ENCODE measurements at places on chromosomes 5 and 9.

DNA sequence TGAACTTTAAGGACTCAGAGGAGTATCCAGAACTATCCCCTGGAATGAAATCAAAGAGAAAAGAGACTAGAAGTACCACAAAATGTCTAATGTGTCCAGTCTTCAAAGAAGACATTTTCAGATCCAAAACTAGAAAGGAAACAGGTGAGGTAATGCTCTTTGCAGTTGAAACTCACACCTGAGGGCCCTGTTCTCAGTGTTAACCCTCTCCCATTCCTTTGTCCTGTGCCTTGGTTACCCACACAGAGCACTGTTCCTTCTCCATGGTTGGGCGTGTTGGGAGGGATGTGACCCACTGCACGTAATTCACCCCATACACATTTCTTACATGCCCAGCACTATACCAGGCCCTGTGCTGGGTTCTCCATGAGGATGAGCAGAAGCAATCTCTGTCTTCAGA is 21.3 kb downstream of the MSANTD3 start:
- no peak for DNase-seq

GRCh38 chr5:139058121-139058520 is 140.0 kb downstream of the SIL1 start:
- DNase-seq: no peak

- DNase-seq: no peak
Measured at GRCh38 chr9:14722391-14723035, at the start of gene CER1. CER1 (minus strand) TSS chr9:14722733; CDS start chr9:14722672, 61 bp downstream.

DNA sequence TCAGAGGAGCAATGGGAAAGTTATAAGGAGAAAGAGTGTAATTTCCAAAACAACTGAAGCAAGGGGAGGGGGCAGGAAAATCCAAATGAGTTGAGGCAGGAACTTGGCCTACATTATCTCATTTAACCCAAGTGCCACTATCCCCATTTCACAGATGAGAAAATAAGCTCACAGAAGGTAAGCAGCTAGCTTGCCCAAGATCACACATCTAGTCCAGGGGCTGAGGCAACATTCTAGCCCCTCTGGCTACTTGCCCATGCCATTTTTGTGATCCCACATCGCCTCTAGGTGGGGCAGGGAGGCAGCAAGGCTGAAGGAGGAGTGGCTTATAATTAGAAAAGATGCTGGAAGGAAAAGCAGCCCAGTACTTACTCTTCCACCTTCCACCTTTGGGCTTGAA is 2.6 kb upstream of the PSIP1 start:
- no peak for DNase-seq

GRCh38 chr5:94025788-94026473 is 284.5 kb upstream of the POU5F2 start:
- no peak for DNase-seq

- no peak for DNase-seq
Measured at GRCh38 chr5:16807547-16807864, 128.6 kb downstream of the MYO10 start.

GRCh38 chr5:56961746-56962145 is 9.8 kb upstream of the MIER3 start:
- DNase-seq: no peak

GRCh38 chr9:27350382-27350976 is 53.5 kb upstream of the EQTN start:
- DNase-seq: no peak

GRCh38 chr9:13146840-13147239 is 132.7 kb downstream of the MPDZ start:
- DNase-seq: no peak

GRCh38 chr5:56207537-56207936 is 25.6 kb downstream of the ANKRD55 start:
- DNase-seq: no peak

- no peak for DNase-seq
Measured at GRCh38 chr5:76331126-76331525, 72.0 kb upstream of the IQGAP2 start.

DNA sequence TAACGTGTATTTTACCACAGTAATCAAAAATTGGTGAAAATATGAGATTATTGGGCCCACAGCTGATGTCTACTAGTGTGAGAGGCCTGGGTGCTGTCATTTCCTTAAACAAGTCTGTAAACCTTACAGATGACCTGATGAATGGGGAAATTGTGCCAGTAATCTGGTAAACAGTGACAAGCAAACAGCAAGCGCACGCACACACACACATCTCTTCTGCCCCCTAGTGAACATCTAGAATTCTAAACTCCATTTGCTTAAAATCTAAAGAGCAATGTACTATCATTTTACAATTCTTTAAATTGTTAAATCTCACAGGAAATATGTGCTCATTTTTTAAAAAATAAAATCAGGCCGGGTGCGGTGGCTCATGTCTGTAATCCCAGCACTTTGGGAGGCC is 7.5 kb upstream of the RAPGEF1 start:
- no peak for DNase-seq

DNA sequence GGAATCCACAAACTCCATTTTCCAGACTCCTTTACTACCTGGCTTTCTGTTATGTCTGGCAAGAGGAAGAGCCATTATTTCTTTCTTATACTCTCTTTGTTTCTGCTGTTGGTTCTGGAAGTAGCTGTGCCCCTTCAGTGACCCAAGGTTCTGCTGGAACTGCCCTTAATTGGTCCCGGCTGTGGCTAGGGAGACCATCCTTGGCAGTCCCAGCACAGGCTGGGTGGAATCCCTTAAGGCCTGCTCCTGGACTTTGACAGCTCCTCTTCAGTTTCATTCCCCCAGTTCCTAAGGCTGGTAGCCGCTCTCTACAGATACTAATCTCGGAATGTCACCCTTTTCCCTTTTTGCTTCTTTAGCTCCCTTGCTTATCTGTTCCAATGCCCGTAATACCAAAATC is 81.9 kb upstream of the GLIS3 start:
- no peak for DNase-seq

GRCh38 chr5:72376381-72376780 is 56.2 kb downstream of the PTCD2 start:
- no peak for DNase-seq

DNA sequence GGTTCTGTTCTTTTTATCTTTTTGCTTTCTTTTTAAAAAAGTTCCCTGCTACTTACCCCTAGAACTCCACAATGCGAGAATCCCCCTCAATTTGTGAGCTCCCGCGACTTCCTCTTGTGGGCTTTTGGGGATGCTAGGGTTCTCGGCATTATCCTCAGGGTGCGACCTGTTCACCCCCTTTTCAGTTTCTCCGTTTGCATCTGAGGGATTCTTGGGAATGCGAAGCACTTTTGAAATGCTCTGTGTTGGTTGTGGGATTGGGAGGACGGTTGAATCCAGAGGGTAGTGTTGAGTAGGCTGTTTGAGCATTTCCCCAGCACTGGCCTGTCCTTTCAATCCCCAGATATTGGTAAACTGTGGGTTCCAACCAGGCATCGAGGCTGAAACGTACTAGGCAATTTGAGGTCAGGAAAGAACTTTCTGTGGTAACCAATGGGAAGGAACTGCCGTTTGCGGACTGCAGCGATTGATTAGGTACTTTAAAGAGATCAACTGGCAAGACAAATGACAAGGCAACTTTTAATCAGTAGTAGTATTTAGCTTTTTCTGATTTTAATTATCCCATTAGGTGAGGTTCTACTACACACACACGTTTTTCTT is 415 bp downstream of the XRCC4 start:
- no peak for DNase-seq

DNA sequence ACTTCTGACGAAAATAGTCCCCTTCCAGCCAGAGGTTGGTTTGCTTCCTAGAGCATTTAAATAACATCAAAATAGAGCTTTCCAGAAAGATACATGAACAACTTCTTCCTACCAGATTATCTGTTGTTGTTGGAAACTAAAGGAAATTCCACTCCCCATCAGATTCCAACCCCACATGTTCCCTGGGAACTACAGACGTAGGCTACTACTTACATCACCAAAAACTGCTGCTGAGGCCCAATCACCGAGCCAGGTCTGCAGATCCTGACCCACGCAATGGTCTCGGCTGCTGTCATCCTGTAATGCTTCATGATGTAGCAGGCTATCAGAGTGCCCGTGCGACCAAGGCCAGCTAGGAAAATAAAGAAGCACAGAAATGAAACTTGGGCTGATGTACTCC is 73.4 kb downstream of the HABP4 start:
- DNase-seq: no peak

DNA sequence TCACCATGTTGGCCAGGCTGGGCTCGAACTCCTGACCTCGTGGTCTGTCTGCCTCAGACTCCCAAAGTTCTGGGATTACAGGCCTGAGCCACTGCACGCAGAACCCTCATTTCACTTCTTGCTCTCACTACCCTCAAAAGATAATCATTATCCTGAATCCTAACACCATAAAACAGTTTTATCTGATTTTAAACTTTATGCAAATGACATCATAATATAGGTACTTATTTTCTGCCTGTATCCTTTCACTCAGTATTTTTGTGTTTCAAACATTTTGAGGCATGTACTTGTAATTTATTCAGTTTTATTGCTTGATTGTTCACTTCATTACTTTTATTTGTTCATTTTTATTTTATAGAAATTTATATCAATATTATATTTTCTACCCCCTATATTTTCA is 719.2 kb upstream of the ARRDC3 start:
- no peak for DNase-seq

DNA sequence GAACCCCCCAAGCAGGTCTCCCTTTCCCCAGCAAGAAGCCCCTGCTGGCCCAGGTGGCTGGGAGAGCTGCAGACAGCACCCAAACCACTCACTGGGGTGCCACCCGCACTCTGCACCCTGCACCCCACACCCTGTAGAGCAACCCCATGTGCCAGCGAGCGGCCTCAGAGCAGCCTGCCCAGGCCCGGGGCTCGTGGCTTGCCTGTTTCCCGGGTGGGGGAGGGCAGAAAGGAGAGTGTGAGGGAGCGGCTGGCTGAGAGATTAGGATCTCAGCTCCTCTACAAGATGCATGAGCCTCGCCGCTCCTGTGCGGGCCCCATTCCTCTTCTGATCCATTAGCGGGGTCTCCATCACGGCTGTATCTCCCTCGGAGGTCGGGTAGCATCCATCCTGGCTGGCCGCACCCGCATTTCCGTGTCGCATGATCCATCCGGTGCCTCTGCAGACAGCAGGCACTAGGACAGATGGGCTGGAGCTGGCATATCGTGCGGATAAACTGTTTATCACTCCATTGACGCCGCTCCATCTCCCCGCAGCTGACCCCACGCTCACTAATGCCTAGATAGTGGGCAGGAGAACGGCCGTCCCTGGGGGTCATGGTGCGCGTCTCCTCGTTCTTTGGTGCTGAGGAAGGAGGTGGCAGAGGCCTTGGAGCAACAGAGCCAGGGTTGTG is 54.4 kb downstream of the MRPL36 start:
- no peak for DNase-seq

DNA sequence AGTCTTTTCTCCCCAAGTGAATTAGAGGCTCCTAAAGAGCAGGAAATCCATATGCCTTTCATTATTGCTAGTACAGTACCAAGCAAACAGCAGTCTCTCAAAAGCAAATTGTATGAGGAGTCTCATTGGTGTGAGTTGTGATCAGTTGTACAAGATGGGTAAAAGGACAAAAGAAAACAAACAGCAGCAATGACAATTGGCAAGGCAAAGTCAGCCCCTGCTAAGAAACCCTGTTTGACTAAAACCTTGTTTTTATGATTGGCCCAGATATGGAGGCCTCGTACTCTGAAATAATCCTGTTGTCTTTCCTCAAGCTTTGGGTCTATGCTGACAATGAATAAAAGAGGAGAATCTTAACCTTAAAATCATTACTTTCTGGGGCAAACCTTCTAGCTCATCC is 69.8 kb downstream of the FOXD1 start:
- DNase-seq: no peak

- no peak for DNase-seq
Measured at GRCh38 chr5:147578228-147579024, 68.6 kb upstream of the DPYSL3 start.

DNA sequence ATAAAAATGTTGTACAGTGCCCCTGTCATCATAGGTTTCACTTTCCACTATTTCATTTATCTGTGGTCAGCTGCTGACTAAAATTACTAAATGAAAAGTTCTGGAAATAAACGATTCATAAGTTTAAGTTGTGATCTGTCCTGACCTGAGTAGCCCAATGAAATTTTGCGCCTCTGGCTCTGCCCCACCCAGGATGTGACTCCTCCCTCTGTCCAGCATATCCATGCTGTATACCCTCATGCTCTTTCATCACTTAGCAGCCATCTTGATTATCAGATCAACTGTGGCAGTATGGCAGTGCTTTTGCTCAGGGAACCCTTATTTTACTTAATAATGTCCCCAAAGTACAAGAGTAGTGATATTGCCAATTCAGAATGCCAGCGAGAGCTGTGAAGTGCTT is 97.3 kb downstream of the STARD4 start:
- DNase-seq: no peak

GRCh38 chr9:137731216-137731946 is 112.6 kb downstream of the EHMT1 start:
- no peak for DNase-seq

DNA sequence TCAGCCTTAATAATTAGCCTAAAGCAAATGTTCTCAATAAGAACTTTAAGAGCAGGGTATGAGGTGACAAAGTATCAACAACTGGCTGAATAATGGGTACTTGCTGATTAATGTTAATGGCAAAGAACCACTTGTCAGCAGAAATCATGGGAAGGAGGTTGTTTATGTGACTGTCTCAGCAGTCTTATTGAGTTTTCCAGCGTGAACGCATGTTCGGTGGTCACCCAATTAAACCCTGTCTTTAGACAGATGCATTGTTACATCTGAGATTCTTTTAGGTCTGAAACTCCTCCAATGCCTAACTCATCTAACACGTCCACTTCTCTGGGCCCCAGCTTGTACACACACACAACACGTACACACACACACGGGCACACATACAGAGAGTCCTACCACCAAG is 18.2 kb upstream of the TSSK1B start:
- no peak for DNase-seq

GRCh38 chr5:75522025-75522424 is 10.3 kb downstream of the POLK start:
- no peak for DNase-seq

All from T follicular helper cell (primary cell).